ENCODE measurements at places on chromosomes 3 and 15.
A peak's percentile ranks its signal among the peaks of the same experiment; 100 is the strongest.

DNA sequence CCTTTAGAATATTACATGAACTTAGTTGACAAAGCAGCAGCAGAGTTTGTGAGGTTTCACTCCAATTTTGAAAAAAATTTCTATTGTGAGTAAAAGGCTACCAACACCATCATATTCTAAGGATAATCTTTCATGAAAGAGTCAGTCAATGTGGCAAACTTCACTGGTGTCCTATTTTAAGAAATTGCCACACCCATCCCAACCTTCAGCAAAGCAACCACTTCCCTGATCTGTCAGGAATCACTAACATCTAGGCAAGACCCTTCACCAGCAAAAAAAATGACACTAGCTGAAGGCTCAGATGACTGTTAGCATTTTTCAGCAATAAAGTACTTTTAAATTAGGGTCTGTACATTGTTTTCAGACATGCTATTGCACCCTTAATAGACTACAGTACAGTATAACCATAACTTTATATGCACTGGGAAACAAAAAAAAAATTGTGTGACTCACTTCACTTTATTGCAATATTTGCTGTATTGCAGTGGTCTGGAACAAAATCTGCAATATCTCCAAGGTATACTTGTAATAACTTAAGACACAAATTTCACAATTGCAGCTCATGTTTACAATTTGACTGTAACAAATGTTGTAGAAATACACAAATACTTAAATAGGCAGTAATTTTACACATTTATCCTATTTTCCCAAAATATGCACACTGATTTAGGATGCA is 38.9 kb upstream of the ALCAM start:
- DNase-seq = no peak

GRCh38 chr3:25592510-25592968 is 72.2 kb downstream of the TOP2B start:
- peak; percentile 68 for DNase-seq

GRCh38 chr3:44966795-44967278 is 9.1 kb downstream of the ZDHHC3 start:
- no peak for DNase-seq

DNA sequence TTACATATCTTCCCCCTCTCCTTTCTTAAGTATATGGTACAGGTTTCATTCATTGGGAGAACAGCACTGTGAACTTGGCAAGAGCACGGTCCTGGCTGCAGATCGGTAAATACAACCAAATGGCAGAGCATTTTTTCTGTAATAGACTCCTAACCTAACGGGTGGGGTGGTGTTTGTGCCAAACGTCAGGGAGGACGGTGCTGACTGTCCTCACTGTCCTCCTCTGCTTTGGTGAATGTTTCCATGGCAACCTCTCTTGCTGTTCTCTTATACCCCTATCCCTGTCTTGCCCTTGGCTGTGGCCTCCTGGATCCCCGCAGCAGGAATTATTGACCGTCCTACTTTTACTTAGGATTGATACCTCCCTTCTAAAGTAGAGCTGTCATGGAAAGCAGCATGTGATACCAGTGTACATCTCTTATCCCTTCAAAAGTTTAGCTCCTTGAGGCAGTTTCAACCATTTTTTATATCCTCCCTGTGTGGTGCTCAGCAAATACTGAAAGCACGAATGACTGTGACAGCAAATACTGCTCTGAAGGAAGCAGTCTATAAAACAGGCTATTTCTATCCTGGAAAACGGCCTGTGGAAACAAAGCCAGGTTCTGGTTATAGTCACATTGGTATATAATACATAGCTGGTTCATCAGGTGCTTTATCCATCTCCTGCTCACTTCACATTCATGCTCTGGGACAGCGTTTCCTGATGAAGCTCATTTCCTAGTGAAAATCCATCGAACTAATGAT is 275.4 kb upstream of the C2CD4B start:
- no peak for DNase-seq

DNA sequence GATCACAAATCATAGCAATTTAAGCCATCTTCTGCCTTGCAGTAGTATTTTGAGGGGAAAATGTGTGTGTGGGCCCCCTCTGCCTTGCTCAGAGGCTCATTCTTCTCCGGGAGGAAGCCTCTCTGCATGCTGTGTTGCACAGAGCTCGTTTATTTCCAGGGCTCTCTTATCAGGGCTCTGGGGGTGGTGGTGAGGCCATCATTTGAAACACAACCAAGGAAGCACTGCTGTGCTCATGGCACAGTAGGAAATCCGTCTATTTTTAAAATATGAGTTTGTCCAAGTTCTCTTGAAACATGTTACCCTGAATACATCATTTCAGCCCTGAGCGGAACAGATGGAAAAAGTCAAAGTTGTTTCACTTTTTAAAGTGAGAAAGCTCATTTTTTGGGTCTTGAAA is 369.0 kb upstream of the CFAP20DC start:
- DNase-seq = no peak

DNA sequence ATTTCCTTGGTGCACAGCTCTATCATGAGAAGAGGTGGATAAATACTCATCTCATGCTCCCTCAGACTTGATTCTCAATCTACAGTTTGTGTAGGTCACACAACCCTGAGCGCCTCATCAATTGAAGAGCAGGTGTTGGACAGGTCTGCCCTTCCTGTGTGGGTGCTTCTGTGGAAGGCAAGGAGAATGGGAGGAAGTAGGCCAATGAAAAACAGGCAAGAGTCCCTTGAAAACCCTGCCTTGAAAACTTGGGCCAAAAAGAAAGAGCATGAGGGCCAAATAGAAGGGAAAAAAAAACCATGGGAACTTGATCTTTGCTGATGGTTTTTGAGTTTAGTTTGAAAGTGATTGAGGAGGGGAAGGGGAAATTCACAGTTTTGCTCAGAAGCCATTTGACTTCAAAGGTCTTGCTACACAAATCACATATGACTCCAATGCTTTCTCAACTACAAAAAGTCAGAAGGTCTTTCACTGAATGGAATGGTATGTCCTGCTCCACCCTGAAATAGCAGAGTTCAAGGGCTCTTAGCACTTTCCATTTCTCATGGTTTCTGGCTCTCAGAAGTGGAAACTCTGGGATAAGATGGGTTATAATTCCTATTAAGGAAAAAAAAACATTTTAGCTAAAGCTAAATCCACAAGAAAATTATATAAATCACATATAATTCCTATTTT is 37.2 kb upstream of the TM4SF1 start:
- no peak for DNase-seq

DNA sequence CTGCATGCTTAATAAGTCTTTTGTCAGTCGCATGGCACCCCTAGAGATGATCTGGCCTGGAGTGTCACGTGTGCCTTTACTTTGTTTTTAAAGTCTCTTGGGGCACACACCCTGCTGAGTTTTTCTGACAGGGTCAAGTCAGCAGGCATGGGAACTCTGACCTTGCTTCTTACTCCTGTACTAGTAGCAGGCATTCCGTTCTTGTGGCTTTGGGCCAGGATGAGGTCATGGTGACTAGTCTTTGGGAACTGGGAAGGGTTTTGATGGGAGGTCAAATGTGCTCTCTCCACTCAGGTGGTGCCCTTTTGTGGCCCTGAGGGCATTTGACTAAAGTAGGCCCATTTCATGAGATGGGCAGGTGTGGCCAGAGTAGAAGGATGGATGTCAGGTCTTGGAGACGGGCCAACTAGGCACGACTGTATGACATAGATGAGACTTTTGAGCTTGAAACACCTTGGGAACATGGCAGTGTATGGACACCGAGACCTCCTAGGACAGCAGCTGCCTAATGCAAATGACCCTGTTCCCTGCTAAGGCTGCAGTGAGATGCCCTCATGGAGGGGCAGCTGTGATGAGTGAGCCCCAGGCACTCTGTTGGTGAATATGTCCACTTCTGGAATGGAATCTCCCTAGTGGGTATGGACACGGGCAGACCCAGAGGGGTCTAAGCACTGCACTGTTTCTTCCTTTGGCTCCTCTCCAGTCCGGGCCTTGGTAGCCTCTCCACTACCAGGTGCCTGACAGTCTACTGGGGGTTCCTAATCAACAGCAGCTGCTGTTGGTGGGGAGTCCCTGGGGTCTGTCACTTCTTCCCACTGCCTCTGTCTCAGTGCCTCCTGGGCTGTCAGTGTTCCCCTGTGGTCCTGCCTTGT is 16.4 kb downstream of the SRPRB start:
- DNase-seq = peak; percentile 12

DNA sequence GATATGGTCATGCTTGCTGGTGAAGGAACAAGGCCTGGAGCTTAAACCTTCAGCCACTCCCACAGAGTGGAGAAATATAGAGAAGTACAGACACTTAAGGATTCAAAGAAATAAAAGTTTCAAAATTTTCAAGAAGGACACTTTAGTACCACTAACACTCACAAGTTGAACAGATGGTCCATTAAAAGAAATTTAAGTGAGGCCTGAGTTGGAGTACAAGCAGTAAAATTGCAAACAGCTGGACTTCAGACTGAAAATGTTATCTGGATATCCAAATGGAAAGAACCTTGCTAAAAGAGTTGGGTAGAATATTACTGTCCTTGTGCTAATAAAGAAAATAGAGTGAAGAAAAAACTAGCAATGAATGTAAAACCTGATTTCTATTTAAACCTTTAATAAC is 397.1 kb upstream of the KCNMB2 start:
- DNase-seq = no peak

Measured in smooth muscle cell of the brain vasculature (primary cell).